ENCODE measurements at places on chromosomes 2 and 18.

DNA sequence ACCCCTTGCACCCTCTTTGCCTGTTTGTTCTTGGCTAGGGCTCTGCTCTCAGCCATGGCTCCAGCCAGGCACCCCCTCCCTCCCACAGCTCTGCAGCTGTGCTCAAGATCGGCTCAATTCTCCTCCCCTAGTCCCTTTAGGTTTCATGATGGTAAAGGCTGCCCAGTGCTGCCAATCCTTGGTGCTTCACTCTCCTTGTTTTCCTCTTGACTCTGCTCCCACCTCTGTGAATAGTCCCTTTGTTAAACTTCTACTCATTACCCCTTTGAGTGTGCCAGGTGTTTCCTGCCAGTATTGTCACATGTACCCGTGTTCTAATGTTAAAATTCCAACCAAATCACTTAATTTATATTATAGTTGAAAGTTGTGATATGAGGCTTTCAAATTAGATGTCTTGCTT is 101.0 kb upstream of the CERS6 start:
- no peak for DNase-seq

DNA sequence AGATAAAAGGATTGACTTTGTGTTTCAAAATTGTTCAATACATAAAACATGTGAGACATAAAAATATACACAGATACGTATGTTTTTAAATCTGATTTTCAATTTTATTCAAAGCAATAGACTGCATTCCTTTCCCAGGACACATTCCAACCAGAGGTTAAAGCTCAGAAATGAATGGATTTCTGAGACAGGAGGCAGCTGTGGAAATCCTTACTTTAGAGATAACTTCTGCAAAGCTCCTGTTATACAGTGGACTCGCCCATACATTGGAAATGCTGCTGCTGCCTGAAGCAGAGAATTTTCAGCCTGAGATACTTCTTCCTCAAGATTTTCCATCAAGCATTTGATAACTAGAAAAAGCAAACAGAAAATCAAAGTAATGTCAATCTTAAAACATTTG is 43.8 kb downstream of the THADA start:
- DNase-seq, result no peak

DNA sequence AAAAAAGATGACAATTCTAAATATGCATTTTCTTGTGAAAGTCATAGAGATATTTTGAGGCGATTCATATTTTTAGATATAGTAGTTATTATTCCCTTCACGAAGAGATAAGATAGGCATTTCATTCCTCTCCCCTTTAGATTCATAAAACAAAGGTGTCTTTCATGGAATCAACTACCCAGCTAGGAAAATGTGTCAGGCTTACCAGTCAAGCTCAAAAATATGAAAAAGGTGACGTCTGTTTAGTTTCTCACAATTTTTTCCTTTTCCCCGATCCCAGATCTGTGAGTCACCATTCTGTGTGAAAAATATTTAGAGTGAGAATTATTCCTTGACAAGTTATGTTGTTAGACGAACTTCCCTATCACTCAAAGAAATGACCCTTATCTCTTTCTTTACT is 95.4 kb upstream of the FN1 start:
- DNase-seq, result no peak

DNA sequence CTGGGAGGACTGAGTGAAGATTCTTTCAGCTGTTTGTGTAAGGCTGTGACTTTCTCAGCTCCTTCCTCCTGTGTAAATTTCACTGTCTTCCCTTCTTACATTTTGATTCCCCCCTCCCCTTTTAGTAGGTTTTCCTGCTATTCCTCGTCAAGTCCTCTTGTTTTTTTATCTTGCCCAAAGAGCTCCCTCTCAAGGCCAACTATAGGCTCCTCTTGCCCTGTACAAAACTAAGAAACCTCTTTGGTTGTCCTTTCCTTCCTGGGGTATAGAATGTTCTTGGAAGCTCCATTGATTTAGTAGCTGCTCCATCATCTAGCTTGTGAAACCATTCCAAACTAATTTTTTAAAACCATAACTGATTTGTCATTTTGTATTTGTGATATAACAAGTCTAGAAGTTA is 7.3 kb downstream of the CCDC121 start:
- no peak for DNase-seq

DNA sequence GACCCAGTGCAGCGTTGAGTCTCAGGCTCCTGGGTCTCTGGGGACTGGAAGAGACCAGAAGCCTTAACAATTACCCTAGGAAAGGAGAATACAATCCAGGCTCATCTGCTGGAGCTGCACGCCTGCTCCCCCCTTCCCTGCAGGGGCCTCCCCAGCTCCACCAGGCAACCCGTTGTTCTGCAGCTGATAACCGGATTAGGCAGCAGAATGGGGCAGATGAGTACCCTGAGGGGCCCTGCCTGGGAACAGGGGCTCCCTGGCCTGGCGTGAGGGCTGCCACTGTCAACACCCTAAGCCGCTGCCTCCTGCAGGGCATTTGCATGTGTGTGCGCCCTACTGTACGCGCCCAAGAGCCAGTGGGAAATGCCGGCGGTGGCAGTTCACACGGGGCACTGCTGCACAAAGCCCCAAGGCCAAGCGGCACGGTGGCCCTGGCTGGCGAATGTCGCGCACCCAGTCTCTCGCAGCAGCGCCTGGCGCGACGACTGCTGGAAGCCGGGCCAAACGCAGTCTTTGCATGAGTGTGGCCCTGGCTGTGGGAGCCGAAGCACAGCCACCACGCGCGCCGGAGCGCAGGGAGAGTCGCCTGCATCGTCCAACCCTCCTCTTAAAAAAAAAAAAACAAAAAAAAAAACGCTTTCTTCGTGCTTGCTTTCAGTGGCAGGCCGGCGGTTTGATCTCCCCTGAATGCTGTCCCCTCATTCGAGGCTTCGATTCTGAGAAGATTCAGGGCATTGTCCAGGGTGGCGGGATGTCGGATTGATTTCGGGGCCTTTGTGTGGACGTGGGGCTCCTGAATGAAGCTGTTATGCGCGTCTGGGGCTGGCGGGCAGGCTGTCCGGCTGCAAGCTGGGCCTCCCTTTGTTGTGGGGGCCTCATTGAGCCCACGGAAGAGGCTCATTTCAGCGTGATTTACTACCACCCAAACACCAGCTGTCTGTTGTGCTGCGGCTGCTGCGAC is 63.8 kb downstream of the SETBP1 start:
- DNase-seq, result no peak

DNA sequence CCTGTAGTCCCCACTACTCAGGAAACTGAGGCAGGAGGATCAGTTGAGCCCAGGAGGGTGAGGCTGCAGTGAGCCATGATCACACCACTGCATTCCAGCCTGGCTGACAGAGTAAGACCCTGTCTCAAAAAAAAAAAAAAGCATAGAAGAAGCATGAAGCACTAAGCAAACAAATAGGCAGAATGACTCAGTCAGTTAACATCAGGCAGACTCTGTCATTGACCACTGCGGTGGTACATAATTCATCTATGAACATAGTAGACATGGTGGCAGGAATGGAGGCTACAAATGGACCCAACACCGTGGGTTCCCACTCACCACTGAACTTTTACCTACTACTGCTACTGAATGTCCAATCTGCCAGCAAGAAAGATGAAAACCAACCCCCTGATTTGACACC is 7.6 kb upstream of the ASXL2 start:
- DNase-seq, result no peak

DNA sequence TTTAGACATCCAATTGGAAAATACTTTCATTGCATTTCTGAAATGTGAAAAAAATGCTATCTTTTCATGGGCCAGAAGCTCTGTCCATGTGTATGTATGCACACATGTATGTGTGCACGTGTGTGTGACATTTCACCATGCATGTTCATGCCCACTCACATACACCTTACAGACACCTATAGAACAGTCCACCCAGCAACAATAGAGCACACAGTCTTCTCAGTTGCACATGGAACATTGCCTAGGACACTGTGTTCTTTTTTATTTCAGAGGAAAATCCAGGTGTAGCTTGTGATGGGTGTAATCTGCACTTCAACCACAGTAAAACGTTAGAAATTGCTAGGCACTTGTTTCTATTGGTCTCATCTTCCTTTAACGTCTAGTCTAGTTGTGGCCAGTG is 114.8 kb upstream of the RGPD4 start:
- no peak for DNase-seq

DNA sequence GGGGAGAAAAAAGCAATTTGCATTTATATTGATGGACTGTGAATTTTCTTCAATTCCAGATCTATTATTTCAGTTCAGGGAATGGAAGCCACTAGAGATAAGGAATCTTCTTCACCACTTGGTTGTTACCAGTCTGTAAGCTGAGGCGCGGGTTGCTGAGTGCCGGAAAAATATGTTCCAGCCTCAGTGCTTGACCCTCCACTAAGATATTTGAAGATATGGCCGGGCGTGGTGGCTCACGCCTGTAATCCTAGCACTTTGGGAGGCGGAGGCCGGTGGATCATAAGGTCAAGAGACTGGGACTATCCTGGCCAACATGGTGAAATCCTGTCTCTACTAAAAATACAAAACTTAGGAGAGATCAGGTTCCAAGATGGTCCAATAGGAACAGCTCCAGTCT is 9.1 kb upstream of the HMSD start:
- DNase-seq, result no peak

GRCh38 chr2:36172824-36173223 is 182.8 kb upstream of the CRIM1 start:
- DNase-seq, result no peak

DNA sequence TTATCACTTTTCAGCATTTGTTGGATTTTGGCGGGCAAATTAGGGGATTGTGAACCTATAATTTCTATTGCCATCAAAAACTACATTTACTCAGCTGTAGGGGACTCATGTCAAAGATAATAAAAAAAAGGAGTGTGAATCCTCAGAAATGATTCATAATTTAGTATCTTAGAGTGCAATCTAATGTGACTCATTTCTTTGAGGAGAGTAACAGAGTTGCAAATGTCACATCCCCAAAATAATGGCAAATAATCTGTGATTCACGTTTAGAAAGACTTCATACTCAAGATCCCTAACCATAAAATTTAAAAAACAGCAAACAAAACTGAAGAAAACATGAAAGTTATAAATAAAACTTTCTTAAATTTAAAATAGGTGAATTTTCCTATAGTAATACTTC is 373.0 kb downstream of the CDH2 start:
- DNase-seq, result no peak

- no peak for DNase-seq
Observed at GRCh38 chr2:237290261-237290660, 123.7 kb downstream of the COL6A3 start.
